ENCODE measurements at places on chromosomes 7 and 10.

- H3K4me1 ChIP-seq = no peaks in the 10 kb centered on the region
- no peak overlapping the region for H3K27ac ChIP-seq
- H3K27me3 ChIP-seq = no peaks in the 10 kb centered on the region
- no peak for DNase-seq
Observed at GRCh38 chr10:129410688-129411392, 56.2 kb upstream of the MGMT start.

- no peak overlapping the region for H3K27ac ChIP-seq
- no peaks in the 10 kb centered on the region for H3K4me1 ChIP-seq
- H3K36me3 ChIP-seq = no peaks in the 10 kb centered on the region
- no peak for DNase-seq
Observed at GRCh38 chr10:10777723-10778122, 239.9 kb upstream of the CELF2 start.

DNA sequence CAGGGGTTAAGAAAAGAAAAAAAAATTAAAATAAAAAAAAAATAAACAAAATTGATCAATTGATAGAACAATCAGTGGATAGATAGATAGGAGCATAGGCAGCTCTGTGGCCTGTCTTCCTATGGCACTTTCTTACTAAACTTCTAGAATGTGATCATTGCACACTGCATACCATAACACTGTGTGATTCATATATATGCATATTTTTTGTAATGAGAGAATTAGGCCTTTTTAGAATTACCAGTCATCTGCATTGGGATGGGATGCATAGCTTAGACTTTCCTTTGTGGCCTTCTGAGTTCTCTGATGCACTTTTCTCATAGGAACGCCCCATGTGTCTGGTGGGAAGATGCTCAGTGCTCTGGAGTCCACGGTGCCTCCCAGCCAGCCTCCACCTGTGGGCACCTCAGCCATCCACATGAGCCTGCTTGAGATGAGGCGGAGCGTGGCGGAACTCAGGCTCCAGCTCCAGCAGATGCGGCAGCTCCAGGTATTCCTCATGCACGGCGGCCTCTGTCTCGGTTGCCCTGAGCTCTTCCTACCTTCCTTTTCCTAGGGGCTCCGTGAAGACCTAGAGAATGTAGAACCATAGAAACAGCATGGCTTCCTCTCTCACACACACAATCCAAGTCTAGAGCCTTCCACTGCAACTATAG lies 222.5 kb downstream of the ARHGAP21 start:
- no peaks in the 10 kb centered on the region for H3K4me1 ChIP-seq
- H3K4me3 ChIP-seq = no peak overlapping the region
- H3K36me3 ChIP-seq = no peaks in the 10 kb centered on the region

DNA sequence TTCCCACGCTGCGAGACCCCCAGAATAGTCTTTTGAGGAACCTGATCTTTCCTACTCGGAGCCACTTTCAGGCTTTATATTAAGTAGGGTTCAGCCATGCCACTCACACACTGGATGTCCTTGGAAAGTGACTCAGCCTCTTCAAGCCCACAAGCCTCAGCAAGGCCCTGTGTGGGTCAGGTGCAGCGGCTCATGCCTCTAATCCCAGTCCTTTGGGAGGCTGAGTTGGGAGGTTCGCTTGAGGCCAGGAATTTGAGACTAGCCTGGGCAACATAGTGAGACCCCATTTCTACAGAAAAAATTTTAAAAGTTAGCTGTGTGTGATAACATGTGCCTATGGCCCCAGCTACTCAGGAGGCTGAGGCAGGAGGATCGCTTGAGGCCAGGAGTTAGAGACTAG lies 119.7 kb upstream of the TNRC18 start:
- no peaks in the 10 kb centered on the region for H3K4me1 ChIP-seq
- no peak for DNase-seq
- no peak overlapping the region for H3K27ac ChIP-seq
- no peak overlapping the region for H3K4me3 ChIP-seq
- H3K36me3 ChIP-seq = no peaks in the 10 kb centered on the region
- H3K27me3 ChIP-seq = no peaks in the 10 kb centered on the region

DNA sequence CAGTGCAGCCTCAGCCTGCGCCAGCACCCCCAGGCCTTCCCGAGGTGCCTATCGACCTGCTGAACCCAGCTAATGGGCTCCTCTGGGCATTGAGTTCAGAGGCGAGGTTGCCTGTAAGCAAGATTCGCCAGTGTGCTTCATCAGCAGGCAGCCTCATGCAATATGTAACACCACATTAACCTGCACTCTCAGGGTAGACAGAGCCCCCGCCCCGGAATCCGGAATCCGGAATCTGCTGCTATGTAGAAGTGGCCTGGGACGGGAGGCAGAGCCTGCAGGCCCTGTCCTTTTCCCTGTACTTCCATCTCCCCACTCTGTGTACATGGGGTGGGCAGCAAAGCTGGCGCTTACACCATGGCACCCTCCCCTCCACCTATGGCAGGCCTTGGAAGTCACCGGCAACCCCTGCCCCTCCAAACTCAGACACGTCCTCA lies 83.9 kb upstream of the RET start:
- no peaks in the 10 kb centered on the region for H3K4me1 ChIP-seq
- no peaks in the 10 kb centered on the region for H3K36me3 ChIP-seq
- no peak overlapping the region for H3K4me3 ChIP-seq
